MM.1S (cell line): ENCODE measurements at places on chromosomes 2 and 18.

GRCh38 chr2:16329421-16329820 lies 336.2 kb downstream of the CYRIA start:
- no peak for DNase-seq

DNA sequence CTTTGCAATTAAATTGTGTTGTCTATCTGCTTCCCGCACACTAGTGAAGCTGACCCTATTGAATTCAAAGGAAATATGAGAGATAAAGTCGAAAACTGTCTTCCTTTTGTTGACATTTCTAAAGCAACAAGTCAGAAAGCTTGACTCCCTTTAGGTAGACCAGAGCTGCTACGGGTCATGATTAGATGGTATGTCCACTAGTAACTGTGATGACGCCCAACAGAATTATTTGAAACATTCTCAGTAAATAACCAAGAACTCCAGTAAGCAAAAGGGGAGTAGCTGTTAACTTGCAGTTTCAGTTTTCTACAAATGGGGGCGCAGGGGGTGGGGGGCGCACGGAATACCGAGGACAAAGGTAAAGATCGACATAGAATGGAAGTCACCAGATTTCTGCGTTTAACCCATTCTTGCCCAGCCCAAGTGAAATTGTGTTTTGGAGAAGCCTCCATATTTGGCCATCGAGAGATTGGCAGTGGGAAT lies 56.4 kb downstream of the CRIM1 start:
- DNase-seq, result no peak

DNA sequence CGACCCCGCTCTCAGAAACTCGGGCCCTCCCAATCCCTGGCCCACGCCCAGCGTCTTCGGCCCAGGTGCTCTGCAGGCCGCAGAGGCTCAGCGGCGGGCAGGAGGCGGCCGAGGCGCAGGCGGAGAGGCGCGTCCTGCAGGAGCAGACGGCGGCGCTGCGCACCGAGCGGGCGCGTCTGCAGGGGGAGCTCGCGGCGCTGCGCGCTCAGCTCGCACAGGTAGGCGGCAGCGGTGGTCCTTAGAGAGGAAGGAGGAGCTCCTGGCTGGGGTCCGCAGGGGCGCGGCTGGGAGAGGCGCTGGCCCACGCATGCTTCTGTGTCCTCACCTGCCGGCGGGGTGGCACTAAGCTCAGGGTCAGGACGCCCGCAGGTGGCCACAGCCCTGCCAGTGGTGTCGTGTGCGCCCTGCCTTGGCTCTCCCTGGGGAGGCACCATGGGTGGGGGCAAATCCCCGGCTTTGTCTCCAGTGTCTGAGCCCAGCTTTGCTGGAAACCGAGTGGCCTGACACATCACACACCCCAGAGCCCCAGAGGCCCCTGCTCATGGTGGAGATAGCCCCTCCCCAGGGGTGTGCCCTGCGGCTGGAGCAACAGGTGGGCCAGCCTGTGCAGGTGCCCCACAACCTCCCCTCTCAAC lies 14.9 kb upstream of the SNED1 start:
- no peak for DNase-seq

- DNase-seq, result no peak
These were observed 41.2 kb upstream of the PEX13 start for GRCh38 chr2:60976256-60976850.

DNA sequence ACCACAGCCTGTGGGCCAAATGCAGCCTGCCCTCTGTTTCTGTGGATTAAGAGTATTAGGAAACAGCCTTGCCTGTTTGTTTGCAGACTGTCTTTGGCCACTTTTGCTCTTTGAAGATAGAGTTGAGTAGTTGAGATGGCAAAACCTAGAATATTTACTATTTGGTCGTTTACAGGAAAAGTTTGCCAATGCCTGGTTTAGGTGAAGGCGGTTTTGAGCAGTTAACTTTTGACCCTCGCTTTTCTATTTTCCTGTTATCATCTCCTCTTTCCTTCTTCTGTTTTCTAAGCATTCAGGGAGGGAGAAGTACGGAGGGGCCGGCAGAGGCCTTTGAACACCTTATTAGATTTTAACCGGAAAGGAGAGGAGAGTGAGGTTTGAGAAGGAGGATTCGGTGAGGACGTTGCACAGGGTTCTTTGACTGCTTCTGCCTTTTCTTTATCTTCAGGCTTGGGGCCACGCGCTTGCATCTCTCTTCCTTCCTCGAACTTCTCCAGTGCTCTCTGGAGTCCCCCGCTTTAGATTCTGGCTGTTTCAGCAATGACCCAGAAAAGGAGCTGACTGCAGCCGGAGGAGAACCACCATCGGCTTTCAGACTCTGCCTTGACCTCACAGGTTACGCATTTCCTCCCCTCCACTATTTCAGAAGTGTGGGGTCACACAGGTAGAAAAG lies 39.2 kb downstream of the IL1R2 start:
- DNase-seq, result no peak

DNA sequence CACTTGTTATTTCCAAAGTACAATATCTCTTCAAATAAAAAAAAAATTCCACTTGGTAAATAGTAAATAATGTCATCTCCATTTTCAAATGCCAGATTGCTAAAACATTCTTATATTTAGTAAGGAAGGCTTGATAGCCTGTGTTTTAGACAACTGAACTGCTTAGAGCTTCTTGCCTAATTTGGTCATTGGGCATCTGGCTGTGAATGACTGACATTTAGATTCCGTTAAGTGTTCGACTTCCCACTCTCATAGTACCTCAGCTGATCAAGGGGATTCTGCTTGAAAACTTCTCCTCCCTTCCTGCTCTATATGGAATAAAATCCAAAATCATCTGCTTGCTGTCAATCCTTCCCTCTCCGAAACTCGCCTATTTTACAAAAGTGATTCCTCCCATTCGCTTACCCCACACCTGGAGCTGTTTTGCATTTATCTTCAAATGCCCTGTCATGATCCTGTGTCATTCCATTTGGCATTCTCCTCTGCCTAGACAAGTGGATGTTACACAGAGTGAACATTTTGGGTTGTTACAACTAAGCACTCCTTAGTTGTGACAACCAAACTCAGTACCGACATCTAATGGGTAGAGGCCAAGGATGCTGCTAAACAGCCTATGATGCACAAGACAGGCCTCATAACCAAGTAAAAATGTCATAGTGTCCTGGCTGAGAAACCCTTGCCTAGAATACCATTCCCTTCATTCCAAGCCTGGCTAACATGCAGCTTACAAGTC lies 181.0 kb downstream of the CDH2 start:
- DNase-seq, result no peak

DNA sequence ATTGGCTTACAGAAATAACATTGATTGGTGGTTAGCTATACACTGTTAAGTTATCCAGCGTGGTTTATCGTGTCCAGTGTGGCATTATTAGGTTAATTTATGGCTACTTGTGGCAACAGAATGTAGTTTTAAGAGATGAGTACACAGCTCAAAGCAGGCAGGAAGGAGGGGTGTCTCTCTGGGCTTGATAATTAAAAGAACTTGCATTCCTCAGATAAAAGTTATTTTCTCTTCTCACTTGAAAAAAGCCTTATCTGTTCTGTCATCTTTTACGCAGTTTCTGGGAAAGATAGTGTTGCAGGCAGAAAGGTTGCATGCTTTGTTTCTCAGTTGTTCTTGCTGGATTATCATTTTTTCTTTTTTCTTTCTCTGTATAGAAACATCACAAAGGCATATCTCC lies 154.4 kb upstream of the COL3A1 start:
- DNase-seq, result no peak

GRCh38 chr18:30652387-30652786 lies 390.2 kb downstream of the DSC3 start:
- no peak for DNase-seq

DNA sequence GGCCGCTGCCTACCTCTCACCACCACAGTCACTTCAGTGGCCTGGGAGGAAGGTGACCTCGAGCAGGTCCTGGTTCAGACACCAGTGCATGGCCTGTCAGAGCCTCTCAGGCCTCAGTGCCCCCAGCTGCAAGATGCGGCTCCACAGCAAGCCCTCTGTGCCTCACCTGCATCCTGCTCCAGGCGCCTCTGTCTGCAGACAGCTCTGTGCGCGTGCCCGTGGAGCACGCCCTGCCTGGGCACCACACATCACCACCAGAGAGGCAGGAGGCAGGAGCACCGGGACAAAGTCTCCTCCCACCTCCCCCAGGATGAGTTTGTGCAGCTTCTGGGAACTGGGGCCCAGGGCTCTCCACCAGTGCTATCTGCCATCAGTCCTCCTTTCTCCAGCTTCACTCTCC lies 98.7 kb downstream of the TFCP2L1 start:
- DNase-seq, result no peak

GRCh38 chr2:43890855-43891254 lies 52.1 kb downstream of the ABCG8 start:
- DNase-seq, result no peak

DNA sequence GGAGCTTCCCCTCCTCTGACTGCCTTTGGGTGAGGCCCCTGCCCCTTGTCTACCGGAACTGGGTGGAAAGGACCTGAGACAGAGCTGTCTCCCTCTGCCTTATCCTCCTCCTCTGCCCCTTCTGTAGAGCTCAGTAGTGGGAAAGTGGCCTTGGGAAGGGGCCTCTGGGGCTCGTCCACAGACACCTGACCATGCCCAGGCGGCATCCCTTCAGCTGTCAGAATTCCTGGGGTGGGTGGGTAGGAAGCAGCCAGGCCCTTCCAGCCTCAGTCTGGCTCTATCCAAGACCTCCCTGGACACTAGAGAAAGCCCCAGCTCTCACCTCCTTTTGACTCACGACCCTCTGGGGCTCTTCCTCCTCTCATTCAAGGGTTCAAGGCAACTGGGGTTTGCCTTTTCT lies 35.6 kb downstream of the B3GNT2 start:
- DNase-seq, result no peak

- no peak for DNase-seq
These were observed 18.6 kb upstream of the IL18R1 start for GRCh38 chr2:102337012-102337411.

DNA sequence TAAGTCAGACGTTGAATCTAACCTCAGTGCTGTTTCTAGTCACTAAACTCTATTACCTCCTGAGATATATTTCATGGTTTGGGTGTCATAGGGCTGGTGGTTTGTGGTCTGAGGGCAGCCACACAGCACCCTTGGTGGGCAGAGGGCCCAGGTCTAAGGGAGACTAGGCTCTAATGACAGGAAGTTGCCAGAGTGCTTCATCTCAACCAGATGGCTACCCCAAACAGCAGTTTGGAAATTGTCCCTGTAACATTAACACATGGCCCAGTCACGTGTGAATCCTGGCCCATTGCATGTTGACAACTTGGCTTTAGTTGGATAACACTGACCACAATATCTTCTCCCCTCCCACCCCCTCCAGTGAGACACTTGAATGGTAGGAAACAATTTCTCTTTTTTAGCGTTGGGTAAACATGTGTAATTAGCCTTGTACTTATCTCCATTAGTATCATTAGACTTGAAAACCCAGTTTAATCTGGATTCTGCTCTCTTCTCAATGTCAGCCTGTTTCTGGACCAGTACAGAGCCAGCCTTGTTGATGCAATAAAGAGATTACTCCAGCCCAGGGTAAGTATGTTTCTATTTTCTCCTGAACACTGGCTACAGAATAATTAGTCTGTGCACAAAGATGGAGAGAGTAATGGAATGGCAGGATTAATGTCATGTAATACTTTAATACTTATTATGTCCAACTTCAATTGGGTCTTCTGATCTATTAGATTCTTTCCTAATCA lies 187.8 kb upstream of the SIX3 start:
- DNase-seq, result peak; percentile 35

DNA sequence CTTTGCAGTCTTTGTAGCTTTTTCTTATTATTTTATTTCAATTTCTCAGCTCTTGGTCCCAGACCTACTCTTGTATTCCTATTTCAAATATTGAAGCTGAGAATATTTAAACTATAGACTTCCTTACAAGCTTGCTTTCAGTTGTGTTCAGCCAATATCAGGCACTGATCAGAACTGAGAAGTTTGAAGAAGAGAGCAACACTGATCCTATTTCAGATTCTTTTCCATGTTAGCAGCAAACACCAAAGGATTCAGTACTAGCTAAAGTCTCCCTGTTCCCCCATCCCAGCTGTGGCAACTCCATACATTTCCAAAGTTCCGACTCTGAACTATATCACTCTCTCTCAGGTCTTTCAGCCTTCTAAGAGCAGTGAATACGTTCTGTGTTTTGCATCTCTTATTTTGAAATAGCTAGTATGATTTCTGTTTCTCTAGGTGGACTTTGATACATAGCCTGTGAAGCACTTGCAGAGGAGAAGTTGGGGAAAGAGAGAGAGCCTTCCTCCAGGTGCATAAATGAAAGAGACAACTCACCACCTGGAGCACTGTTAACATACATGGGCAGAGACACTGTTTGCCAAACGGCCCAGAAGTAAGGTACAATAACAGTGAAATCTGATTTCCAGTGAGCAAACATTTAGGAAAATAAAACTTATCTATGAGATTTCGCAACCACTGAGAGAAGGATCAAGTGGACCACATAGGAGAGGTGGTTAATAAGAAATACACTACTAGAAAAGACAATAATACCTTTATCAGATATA lies 135.0 kb upstream of the ZNF804A start:
- peak; percentile 46 for DNase-seq
